Stimulated activated CD4-positive, alpha-beta T cell treated with anti-CD3 and anti-CD28 coated beads, Interleukin-15, amount 100 ng/mL, for 48 hours (primary cell): ENCODE measurements at places on chromosomes 1 and 21.

- DNase-seq, result no peak
These were observed 14.0 kb downstream of the JUN start for GRCh38 chr1:58769809-58770320.

DNA sequence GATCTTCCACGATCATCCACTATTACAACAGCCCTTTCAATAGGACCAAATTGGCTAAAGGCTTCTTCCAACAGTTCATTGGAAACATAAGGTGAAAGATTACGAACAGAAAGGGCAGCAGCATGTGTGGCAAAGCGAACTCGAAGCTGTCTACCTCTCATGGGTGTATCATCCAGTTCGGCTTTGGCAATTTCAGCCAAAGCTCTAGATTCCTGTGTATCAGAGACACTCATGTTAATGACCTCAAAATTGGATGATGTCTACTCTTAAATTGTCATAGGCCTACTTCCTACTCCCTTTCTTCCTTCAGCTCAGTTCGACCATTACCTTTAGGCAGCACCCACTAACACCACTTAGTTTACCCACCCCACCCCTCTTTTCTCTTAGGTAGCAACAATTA, 2.2 kb downstream of the SFPQ start:
- DNase-seq, result no peak

- no peak for DNase-seq
These were observed 12.2 kb downstream of the SMAP2 start for GRCh38 chr1:40385437-40386358.

GRCh38 chr1:67560580-67561255, 124.3 kb upstream of the GADD45A start:
- DNase-seq, result no peak

- DNase-seq, result no peak
These were observed 2.6 kb downstream of the SLAMF8 start for GRCh38 chr1:159829273-159829634.

DNA sequence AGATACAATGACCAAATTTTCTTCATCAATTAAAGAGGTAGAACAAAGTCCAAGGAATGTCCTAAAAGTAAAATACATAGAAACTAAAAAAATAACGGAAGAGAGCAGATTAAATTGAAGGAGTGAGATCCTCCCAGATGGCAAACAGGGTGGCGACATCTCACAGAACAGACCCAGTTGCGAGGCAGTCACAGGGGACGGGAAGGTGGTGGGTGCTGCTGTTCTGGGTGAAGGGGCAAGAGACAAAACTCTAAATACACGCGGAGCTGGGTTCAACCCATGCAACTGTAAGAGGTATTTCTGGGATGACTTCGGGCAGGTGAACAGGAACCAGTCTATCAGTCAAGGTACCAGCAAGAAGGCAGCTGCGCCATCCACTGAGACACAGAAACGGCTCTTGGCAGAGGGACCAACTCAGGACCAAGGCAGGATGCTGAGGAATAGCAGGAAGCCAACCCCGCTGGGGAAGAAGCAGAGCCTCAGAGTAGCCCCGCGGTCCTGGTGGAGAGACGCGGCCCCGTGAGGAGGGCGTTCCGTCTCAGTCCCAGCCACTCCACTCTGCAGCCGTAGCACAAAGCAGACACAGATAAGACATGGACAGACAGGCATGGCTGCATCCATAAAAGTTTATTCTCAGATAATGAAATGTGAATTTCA, 32.2 kb downstream of the WDR4 start:
- no peak for DNase-seq

- DNase-seq, result no peak
These were observed 71.4 kb downstream of the SLC44A5 start for GRCh38 chr1:75539230-75540116.

GRCh38 chr1:116330342-116330652, 42.7 kb upstream of the ATP1A1 start:
- no peak for DNase-seq

GRCh38 chr1:82700476-82700875, 899.7 kb downstream of the ADGRL2 start:
- no peak for DNase-seq

GRCh38 chr21:18553786-18554185, 150.2 kb upstream of the TMPRSS15 start:
- no peak for DNase-seq

GRCh38 chr1:183272390-183272848, 86.4 kb downstream of the LAMC2 start:
- no peak for DNase-seq
